ENCODE measurements at places on chromosomes 1 and 21.
A peak's percentile ranks its signal among the peaks of the same experiment; 100 is the strongest.

DNA sequence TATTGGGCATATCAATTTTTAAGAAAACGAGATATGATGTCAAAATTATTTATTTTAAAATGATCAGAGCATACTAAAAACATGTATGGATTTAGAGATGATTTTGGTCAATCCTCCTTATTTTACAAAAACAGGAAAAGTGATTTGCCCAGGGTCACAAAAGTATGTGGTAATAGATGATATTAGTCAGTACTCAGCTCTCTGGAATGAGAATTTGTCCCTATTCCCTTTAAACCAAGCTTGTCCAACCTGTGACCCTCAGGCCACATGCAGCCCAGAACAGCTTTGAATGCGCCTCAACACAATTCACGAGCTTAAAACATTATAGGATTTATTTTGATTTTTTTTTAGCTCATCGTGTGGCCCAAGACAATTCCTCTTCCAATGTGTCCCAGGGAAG, 104.7 kb downstream of the AKT3 start:
- DNase-seq: peak; percentile 42

GRCh38 chr1:111879081-111879480, 110.4 kb downstream of the KCND3 start:
- DNase-seq: no peak

GRCh38 chr1:24109166-24109483, 2.8 kb downstream of the MYOM3 start:
- DNase-seq: no peak

- no peak for DNase-seq
Observed at GRCh38 chr1:234362558-234362957, 10.7 kb upstream of the COA6 start.

DNA sequence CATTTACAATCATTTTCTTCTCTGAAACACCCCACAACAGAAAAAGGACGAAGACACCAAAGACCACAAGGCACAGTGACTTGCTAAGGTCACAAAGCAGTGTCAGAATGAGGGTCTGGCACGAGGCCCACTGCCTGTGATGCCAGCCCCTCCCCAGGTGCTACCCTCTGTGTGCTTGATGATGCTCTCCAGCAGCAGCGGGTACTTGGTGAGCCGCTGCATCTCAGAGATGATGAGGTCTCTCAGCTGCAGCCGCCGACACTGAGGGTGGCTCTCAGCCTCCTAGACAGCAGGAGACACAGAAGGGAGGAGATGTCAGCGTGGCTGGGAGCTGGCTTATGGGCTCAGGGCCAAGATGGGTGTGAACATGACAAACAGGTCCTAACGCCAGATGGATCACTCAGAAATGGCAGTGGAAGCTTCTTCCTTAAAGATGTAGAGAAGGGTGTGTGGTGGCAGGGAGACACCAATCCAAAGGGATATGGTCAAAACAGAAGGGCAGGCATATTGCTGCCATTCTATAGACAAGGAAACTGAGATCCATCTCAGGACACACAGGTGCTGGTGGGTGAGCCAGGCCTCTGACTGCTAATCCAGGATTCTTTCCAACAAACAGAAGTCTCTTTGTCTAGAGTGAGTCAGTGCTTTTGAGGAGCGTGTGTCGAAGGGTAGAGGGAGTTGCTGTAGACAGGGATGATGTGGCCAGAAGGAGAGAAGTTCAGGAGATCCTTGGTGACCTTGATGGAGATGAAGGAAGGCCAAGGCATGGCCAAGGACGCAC, 25.6 kb downstream of the LRRC71 start:
- no peak for DNase-seq

- no peak for DNase-seq
Observed at GRCh38 chr1:228264090-228264829, 56.4 kb downstream of the OBSCN start.

GRCh38 chr1:51877434-51878307, 856 bp downstream of the NRDC start:
- DNase-seq: peak; percentile 66

GRCh38 chr1:192133350-192133926, 24.8 kb upstream of the RGS18 start:
- DNase-seq: peak; percentile 71

DNA sequence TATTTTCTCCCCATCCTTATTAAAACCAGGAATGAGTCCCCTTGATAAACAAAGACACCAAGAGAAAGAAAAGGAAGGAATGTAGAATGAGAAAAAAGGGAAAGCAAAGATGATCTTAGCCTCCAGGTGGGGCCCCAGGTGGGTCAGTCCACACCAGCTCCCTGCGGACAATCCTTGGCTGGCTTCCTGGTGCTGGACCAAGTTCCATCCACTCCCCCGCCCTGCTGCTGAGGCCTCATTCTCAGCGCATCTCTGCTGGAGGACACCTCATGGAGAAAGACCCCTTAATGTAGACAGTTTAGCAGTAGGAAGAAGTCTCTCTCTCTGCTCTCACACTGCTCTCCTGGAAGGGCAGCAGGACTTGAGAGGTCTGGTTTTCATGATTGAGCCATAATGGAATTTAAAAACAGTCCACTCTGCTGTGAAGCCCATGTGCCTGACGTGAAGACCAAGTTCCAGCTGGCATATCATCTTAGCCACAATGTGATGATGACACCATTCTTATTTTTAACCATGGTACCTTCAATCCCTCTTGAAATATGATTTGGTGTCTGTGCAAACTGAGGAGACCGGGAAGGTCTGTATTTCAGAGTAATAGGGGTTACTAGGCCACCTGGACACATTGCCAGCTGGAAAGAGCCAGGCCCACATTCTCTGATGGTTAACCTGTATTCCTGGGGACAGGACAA, 83.1 kb downstream of the WLS start:
- DNase-seq: no peak
